ENCODE measurements at places on chromosomes 2 and 18. TPM values are rescaled to one million over a fixed set of nuclear protein-coding genes. Genes with fewer than 3 reads are reported as not detected.

AGAP1 gene
- 20.5 TPM for total RNA-seq

COX5B gene
- total RNA-seq: 635 TPM

DCDC2C gene
- total RNA-seq: not detected

OTX1 gene
- total RNA-seq: not detected

RUFY4 gene
- not detected for total RNA-seq

ANKRD30B gene
- total RNA-seq: not detected

GRCh38 chr2:54613794-54614257, 109.6 kb upstream of the EML6 start:
- H3K27me3 ChIP-seq: no peaks in the 10 kb centered on the region
- H3K4me3 ChIP-seq: no peak overlapping the region
- peaks cover 25% of the 10 kb centered on the region for H3K4me1 ChIP-seq
- peaks cover 41% of the 10 kb centered on the region for H3K36me3 ChIP-seq

- no peaks in the 10 kb centered on the region for H3K4me1 ChIP-seq
- no peaks in the 10 kb centered on the region for H3K27me3 ChIP-seq
- H3K4me3 ChIP-seq: no peak overlapping the region
- DNase-seq: no peak
These were observed 825.4 kb downstream of the DCDC2C start for GRCh38 chr2:4528773-4529172.

- DNase-seq: no peak
- H3K36me3 ChIP-seq: no peaks in the 10 kb centered on the region
- no peak overlapping the region for H3K4me3 ChIP-seq
- H3K4me1 ChIP-seq: no peaks in the 10 kb centered on the region
These were observed 30.4 kb upstream of the MGAT4A start for GRCh38 chr2:98761267-98761781.

DNA sequence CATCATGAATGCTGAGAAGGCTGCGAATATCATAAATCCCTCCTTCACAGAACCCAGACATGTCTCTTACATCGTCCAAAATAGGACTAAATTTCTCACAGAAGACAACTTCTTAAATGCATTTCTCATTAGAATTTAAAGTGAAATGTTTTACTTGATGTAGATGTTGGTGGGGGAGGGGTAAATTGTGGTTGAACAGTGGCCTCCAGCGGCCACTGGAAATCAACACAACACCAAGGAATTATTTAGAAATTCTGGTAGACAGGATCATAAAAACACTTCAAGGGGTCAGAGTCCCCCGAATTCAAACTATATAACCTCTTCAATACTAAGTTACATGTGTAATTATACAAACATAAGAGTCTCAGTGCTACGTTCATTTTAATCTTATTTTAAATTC, 135.9 kb downstream of the ABCA12 start:
- no peaks in the 10 kb centered on the region for H3K36me3 ChIP-seq
- H3K27ac ChIP-seq: no peak overlapping the region
- no peaks in the 10 kb centered on the region for H3K4me1 ChIP-seq

GRCh38 chr18:38851526-38851925, 1285.9 kb upstream of the CELF4 start:
- no peak overlapping the region for H3K27ac ChIP-seq
- DNase-seq: no peak
- H3K36me3 ChIP-seq: no peaks in the 10 kb centered on the region
- no peaks in the 10 kb centered on the region for H3K27me3 ChIP-seq
- H3K4me3 ChIP-seq: no peak overlapping the region

- H3K27me3 ChIP-seq: no peaks in the 10 kb centered on the region
- no peaks in the 10 kb centered on the region for H3K36me3 ChIP-seq
- peaks cover 10% of the 10 kb centered on the region for H3K4me1 ChIP-seq
- no peak overlapping the region for H3K4me3 ChIP-seq
These were observed 118.4 kb upstream of the NOSTRIN start for GRCh38 chr2:168683996-168684395.

DNA sequence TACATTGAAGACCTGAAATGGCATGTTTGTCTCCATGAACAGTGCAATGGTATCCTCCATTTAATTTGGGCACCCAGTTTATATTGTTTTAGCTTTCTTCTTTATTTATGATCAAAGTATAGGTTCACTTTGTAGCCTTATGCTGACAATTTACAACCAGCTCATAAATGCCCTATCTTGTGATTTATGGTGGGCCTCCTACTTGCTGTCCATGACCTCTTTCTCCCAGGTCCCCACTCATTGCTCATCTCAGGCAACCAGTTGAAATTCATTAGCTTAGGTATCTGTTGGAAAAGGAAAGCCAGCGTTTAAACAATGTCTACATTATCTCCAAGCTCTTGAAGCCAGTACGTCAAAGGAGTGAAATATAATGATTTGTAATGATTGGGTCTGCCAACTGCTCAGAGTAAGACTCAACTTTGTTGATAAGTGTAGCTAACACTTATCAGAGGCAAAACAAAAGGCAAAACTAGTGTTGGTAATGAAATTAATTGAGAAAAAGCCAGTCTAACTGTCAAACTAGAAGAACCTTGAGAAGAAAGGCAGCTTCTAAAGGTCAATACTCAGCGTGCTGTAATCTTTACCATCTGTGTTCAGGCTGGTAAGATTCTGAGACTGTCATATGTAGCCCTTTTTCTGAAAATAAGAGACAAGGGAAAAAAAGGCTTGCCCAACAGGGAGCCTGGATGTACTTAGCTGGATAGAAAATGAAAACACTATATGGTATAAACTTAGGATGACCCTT, 695.9 kb downstream of the EPHA4 start:
- H3K4me1 ChIP-seq: no peaks in the 10 kb centered on the region
- no peaks in the 10 kb centered on the region for H3K36me3 ChIP-seq
- no peak for DNase-seq

GRCh38 chr2:240344904-240345303, 90.6 kb upstream of the GPC1 start:
- no peak for DNase-seq
- H3K27ac ChIP-seq: no peak overlapping the region
- H3K4me3 ChIP-seq: no peak overlapping the region

GRCh38 chr2:127086990-127087790, 19.8 kb downstream of the BIN1 start:
- no peaks in the 10 kb centered on the region for H3K27me3 ChIP-seq
- no peaks in the 10 kb centered on the region for H3K36me3 ChIP-seq
- H3K27ac ChIP-seq: peak overlapping the region; percentile 98
- H3K4me1 ChIP-seq: peaks cover 92% of the 10 kb centered on the region

DNA sequence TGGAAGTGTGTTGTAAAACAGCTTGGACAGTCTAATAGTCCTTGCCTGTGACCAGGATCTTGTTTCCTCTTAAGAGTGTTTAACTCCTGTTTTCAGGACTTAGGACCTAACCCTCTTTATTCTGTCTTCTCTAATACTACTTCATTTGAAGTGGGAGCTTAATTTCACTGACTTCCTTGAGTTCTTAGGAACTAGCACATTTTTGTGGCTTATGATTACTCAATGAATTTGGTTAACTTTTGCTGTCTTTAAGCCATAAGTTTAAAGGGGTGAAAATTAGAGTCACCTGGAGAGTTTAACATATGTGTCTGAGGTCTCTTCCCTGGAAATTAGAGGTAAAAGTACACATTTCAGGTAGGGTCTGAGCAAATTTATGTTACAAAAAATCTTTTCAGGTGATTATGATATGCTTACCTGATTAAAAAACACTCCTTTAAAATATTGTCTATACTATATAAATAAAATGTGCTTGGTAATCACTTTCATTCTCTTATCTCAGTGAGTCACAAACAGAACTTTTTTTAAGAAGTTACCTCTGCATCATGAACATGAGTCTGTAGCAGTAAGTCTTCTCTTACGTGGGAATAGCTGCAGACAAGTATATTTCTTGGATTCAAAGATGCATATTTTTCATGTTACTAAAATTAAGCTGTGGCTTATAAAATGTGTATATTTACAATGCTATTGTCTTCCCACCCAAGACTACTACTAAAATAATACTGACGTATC, 52.7 kb downstream of the ATP9B start:
- DNase-seq: no peak
- peaks cover 11% of the 10 kb centered on the region for H3K4me1 ChIP-seq
- no peak overlapping the region for H3K4me3 ChIP-seq
- H3K36me3 ChIP-seq: no peaks in the 10 kb centered on the region

DNA sequence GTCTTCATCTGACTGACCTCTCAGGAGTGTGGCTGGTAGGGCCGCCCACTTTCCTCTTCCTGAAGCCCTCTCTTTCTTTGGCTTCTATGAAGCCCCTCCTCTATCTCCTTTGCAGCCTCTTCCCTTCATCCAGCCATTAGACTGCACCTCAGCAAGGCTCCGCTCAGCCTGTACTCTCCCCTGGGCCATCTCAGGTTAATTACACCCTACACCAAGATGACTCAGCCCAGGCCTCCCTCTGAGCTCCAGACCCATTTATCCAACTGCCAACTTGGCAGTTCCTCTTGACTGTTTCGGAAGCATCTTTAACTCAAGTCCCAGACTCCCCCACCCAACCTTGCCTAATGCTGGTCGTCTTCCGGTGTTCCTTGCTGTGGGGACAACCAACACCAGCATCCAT, 5.8 kb upstream of the WNT6 start:
- peak; percentile 53 for DNase-seq
- no peak overlapping the region for H3K4me3 ChIP-seq
- no peaks in the 10 kb centered on the region for H3K4me1 ChIP-seq
- no peak overlapping the region for H3K27ac ChIP-seq
- no peaks in the 10 kb centered on the region for H3K36me3 ChIP-seq

GRCh38 chr2:44758591-44758990, 182.9 kb upstream of the SIX3 start:
- H3K4me3 ChIP-seq: no peak overlapping the region
- H3K36me3 ChIP-seq: no peaks in the 10 kb centered on the region
- no peak overlapping the region for H3K27ac ChIP-seq
- no peak for DNase-seq

GRCh38 chr2:237129625-237130263, 44.1 kb downstream of the COPS8 start:
- H3K27ac ChIP-seq: no peak overlapping the region
- no peak overlapping the region for H3K4me3 ChIP-seq
- H3K27me3 ChIP-seq: no peaks in the 10 kb centered on the region
- no peak for DNase-seq
- H3K36me3 ChIP-seq: no peaks in the 10 kb centered on the region

DNA sequence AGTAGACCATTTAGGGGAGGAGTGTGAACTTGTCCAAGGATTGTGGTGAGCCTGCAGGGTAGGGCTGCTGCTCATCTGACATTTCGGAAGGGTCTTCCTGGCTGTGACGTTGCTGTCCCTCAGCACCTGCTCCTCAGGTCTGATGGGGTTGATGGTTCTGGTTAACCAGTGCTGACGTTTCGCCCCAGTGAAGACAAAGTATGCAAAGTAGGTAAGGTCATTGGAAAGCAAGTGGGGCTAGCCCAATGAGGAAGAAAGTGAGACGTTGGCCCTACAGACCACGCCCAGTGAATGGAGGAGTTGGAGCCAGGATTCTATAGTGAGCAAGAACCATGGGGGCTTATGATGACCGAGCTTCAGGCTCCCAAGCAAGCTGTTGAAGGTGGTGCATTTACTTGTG, 33.4 kb upstream of the ZNF396 start:
- DNase-seq: no peak
- no peaks in the 10 kb centered on the region for H3K36me3 ChIP-seq
- H3K4me3 ChIP-seq: no peak overlapping the region
- no peak overlapping the region for H3K27ac ChIP-seq

- H3K27me3 ChIP-seq: no peaks in the 10 kb centered on the region
- H3K36me3 ChIP-seq: no peaks in the 10 kb centered on the region
- H3K4me3 ChIP-seq: no peak overlapping the region
- H3K27ac ChIP-seq: peak overlapping the region; percentile 60
- no peak for DNase-seq
These were observed 202.5 kb upstream of the RBMS1 start for GRCh38 chr2:160696087-160696452.

- no peak for DNase-seq
- no peak overlapping the region for H3K27ac ChIP-seq
- H3K27me3 ChIP-seq: no peaks in the 10 kb centered on the region
- no peak overlapping the region for H3K4me3 ChIP-seq
These were observed 90.9 kb downstream of the COL5A2 start for GRCh38 chr2:189088591-189089205.

GRCh38 chr2:25073025-25073424, 31.1 kb downstream of the EFR3B start:
- no peak for DNase-seq
- peaks cover 12% of the 10 kb centered on the region for H3K4me1 ChIP-seq
- no peaks in the 10 kb centered on the region for H3K36me3 ChIP-seq
- H3K4me3 ChIP-seq: no peak overlapping the region
- no peak overlapping the region for H3K27ac ChIP-seq

DNA sequence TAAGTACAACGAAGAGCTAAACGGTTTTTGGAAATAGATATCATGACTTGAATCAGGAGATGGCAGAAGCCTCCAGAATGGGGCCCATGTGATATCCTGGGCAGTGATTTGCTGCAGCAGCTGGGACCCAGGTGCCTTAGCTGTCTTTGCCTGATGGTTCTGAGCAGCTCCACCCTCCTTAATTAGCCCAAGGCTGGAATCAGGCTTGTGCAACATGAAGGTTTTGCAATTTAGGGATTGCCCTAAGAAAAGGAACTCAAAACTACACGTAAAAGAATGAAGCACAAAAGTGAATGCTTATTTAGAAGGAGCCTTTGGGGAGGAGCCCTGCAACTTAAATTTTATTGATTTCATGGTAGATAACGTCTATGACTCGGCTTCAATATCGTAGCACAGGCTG, 17.3 kb upstream of the CNDP2 start:
- no peaks in the 10 kb centered on the region for H3K4me1 ChIP-seq
- no peak overlapping the region for H3K4me3 ChIP-seq
- H3K36me3 ChIP-seq: no peaks in the 10 kb centered on the region
- no peaks in the 10 kb centered on the region for H3K27me3 ChIP-seq
- no peak for DNase-seq

DNA sequence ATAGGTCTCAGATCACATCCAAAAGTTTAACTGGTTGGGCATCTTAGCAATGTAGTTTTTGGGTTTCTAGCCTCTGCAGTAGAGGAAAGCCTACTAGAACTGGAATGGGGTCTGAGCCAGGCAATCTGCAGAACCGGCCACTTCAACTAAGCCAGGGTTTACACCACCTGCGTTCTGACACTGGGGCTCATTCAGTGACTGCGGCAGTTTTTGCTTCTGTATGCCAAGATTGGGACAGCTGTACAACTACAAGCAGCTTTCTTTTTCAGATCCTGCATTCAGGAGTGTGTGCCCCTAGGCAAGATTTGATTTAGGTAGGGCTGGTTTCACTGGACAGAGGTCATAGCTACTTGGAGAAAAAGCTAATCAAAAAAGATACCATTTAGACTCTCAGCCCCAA, 43.7 kb upstream of the IGFBP5 start:
- no peaks in the 10 kb centered on the region for H3K36me3 ChIP-seq
- H3K4me3 ChIP-seq: no peak overlapping the region
- DNase-seq: no peak
- no peaks in the 10 kb centered on the region for H3K4me1 ChIP-seq
- H3K27ac ChIP-seq: no peak overlapping the region
- H3K27me3 ChIP-seq: no peaks in the 10 kb centered on the region

- H3K27me3 ChIP-seq: no peaks in the 10 kb centered on the region
- no peak overlapping the region for H3K27ac ChIP-seq
- H3K4me1 ChIP-seq: no peaks in the 10 kb centered on the region
- DNase-seq: no peak
These were observed 74.5 kb downstream of the MDH1 start for GRCh38 chr2:63663013-63663864.

- H3K36me3 ChIP-seq: no peaks in the 10 kb centered on the region
- H3K4me3 ChIP-seq: no peak overlapping the region
- H3K27ac ChIP-seq: no peak overlapping the region
- no peak for DNase-seq
- H3K27me3 ChIP-seq: no peaks in the 10 kb centered on the region
These were observed 1274.5 kb upstream of the TMEFF2 start for GRCh38 chr2:193469251-193469650.

- no peaks in the 10 kb centered on the region for H3K27me3 ChIP-seq
- no peak for DNase-seq
- H3K4me3 ChIP-seq: no peak overlapping the region
- no peak overlapping the region for H3K27ac ChIP-seq
These were observed 7.7 kb downstream of the VRK2 start for GRCh38 chr2:58054264-58054663.

Data from psoas muscle (tissue), 8 donors.